ENCODE measurements at places on chromosomes 6 and 20. TPM values are rescaled to one million over a fixed set of nuclear protein-coding genes. Genes with fewer than 3 reads are reported as not detected.

Gene SLC22A2
- not detected for total RNA-seq

Gene CST5
- total RNA-seq, result not detected

Gene ZNF831
- 0.69 TPM for total RNA-seq

Gene PRR18
- total RNA-seq, result not detected

Gene DSE
- 76.5 TPM for total RNA-seq

Gene FAXC
- 19.4 TPM for total RNA-seq

Gene SCUBE3
- total RNA-seq, result 3.9 TPM

Gene ERVFRD-1
- not detected for total RNA-seq

Gene ATP9A
- 25.6 TPM for total RNA-seq

Gene SMLR1
- not detected for total RNA-seq

Gene CGAS
- total RNA-seq, result 16.0 TPM

Gene CHRNA4
- 0.79 TPM for total RNA-seq

GRCh38 chr6:72267470-72267869 lies 354.4 kb upstream of the KCNQ5 start:
- DNase-seq, result no peak

DNA sequence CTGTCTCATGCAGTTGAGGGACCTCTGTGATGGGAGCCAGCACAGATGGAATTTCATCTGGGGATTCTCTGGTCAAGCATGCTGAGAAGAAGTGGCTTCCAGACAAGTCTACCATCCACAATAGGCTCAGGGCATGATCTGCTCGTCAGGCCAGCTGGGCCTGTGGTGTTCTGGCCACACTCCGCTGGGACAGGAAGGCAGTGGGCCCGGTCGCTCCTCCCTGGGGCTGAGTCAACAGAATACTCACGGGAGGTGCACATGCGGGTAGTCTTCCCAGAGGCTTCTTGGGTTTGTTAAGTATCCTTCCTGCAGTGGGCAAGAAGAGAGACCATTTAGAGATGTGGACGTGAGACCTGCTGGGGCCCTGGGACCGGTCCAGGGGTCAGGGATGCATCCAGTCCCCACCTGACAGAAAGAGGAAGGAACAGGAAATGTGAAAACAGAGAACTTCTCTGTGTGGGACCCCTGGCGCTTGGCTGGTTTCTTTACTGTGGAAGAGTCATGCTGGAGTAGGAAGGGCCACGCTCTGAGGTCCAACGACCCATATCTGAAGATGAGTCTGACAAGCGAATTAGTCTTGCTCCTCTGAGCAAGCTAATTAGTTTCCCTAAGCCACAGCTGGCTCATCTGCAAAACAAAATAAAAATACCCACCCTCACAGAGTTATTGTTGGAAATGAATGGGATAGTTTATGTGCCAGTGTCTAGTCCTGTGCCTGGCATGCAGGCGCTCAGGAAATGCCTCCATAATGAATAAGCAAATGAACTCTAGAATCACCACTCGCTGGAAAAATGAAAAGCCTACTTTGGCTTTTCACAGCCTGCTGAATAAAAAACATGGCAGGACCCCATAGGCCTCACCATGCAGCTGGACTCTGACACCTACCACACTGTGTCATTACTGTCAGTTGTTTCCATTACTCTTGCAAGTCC lies 67.3 kb downstream of the TRAM2 start:
- DNase-seq, result no peak

DNA sequence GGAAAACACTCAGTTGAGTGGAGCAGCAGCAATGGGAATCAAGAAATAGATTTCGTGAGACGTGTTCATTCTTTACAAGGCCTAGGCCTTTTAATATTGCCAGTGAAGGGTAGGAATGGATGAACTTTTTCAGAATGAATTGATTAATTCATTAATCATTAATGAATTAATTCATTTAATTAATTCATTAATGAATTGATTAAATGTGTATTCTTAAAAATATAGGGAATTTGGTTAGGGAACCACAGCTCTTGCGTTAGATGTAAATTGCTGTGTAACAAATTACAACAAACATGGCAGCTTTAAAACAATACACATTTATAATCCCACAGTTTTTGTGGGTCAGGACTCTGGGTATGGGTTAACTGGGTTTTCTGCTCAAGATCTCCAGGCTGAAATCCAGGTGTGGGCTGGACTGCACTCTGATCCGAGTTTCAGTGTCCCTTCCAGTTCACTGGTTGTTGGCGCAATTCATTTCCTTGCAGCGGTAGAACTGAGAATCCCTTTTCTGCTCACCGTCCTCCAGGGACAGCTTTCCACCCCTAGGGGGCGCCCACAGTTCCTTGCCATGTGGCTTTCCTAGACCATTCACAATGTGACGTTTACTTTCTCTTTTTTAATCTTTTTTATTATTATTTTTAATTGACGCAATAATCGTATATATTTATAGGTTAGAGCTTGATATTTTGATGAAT lies 32.8 kb upstream of the BCAS1 start:
- no peak for DNase-seq

GRCh38 chr20:51342510-51343236 lies 199.8 kb downstream of the NFATC2 start:
- no peak for DNase-seq

GRCh38 chr6:90610301-90610750 lies 23.5 kb upstream of the MAP3K7 start:
- no peak for DNase-seq

GRCh38 chr6:35533981-35534380 lies 21.3 kb upstream of the TULP1 start:
- no peak for DNase-seq

- no peak for DNase-seq
These were observed 174.3 kb upstream of the TNFAIP3 start for GRCh38 chr6:137692806-137693205.

DNA sequence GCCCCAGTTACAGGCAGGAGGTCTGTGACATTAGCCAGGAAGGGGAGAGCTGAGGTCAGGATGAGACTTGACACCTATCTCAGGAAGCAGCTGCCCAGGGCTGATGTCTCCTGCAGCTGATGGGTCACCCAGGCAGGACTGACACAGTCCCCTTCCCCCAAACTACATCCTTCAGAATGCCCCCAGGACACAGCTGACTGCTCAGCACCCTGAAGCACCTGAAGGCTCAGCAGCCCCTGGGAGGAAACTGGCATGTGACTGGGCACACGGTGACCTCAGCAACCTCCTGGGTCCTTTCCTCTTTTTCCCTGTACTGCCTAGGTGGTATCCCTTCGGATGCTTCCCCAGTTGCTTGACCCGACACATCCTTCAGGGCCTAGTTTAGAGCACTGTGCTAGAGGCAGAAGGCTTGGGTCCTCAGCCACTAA lies 1.9 kb downstream of the SDC4 start:
- no peak for DNase-seq

DNA sequence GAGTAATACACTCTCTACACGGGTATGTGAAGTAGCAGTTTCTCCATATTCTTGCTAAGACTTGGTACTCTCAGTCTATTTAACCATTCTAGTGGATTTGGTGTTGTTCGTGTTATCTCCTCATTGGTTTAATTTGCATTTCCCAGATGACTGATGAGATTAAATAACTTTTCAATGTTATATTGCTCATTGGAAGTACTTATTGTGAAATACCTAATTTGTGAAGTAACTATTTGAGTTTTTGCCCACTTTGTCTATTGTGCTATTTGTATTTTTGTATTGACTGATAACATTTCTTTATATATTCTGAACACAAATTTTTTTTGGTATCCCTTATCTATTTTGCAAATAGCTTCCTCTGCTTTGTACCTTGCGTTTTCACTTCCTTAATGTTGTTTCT lies 156.0 kb downstream of the C6orf58 start:
- DNase-seq, result no peak

- no peak for DNase-seq
These were observed 30.8 kb downstream of the TTI1 start for GRCh38 chr20:38002422-38002821.

DNA sequence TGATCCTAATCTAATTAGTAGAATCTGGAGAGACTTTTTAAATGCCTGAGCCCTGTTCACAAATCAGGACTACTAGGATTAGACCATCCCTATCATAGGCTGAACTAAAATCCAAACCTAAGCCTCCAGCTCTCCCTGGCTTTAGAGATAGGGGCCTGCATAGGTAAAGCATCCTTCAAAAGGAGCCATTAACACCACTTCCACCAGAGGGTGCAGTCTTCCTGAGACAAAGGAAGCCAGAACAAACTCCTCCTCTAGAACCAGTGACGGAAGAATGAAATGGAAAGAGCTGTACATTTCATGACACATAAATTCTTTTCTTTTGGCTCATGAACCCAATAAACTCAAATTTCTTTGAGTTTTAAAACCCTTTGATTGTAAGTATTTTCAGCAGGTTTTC lies 291.2 kb upstream of the ADGRB3 start:
- DNase-seq, result no peak

DNA sequence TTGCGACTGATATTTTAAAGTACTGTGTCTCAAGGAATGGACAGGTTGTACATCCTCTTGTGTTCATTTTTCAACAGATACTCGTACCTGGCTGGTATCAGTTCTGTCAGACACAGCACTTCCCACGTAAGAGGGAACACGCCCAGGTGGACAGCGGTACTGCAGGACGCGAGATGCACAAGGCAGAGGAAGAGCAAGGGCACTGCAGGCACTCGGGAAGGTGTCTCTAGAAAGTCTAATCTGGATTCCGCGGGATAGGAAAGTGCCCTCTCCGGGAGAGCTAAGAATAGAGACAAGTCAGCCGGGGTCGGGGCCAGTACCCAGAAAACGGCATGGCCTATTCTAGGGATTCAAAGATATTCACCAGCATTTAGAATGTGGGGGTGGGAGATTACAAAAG lies 94.2 kb upstream of the MBOAT1 start:
- DNase-seq, result no peak

GRCh38 chr6:79372757-79373156 lies 138.3 kb upstream of the HMGN3 start:
- no peak for DNase-seq

DNA sequence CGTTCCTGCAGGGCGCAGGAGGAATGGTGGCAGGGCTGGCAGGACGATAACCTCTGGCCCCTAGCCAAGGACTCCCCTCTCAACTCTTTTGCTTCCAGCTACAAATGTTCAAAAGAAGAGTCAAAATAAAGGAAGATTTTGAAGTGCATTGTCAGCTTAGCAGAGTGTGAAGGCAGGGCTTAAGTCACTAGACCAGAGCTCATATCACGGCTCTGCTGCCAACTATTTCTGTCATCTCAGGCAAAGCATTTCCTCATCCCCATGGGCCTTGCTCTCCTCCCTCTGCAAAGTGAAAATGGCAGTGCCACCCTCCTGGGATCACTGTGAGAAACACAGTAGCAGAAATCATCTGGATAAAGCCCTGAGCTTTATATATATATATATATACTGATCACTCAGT lies 36.7 kb downstream of the CFAP61 start:
- DNase-seq, result no peak

DNA sequence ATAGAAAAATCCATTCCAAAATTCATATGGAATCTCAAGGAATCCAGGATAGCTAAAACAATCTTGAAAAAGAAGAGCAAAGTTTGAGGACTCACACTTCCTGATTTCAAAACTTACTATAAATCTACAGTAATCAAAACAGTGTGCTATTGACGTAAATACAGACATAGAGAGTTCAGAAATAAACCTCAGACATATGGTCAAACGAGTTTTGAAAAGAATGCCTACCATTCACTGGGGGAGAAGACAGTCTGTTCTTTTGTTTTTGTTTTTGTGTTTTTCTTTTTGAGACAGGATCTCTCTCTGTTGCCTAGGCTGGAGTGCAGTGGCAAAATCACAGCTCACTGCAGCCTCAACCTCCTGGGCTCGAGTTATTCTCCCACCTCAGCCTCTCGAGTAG lies 25.3 kb upstream of the PROKR2 start:
- DNase-seq, result no peak
